ENCODE measurements at places on chromosomes 6 and 20. TPM values are rescaled to one million over a fixed set of nuclear protein-coding genes. Genes with fewer than 3 reads are reported as not detected.

LINC00237 gene
- total RNA-seq, result not detected

COL11A2 gene
- total RNA-seq, result 0.63 TPM

NUS1 gene
- total RNA-seq, result 27.1 TPM

PSORS1C1 gene
- total RNA-seq, result not detected

GSTA2 gene
- total RNA-seq, result not detected

TFAP2B gene
- total RNA-seq, result not detected

TTK gene
- total RNA-seq, result 28.4 TPM

GMEB2 gene
- total RNA-seq, result 17.6 TPM

HEY2 gene
- not detected for total RNA-seq

C6orf52 gene
- 0.63 TPM for total RNA-seq

AKIRIN2 gene
- total RNA-seq, result 46.1 TPM

Data from activated naive CD4-positive, alpha-beta T cell treated with anti-CD3 and anti-CD28 coated beads, Interleukin-2, amount 10 ng/mL, durations not matched to agents 5 hours and 36 hours (primary cell).